ENCODE measurements at places on chromosomes 7 and 10. TPM values are rescaled to one million over a fixed set of nuclear protein-coding genes. Genes with fewer than 3 reads are reported as not detected.

MYH16 gene
- total RNA-seq = not detected

CPN1 gene
- total RNA-seq = not detected

RBM33 gene
- 41.6 TPM for total RNA-seq

NKX1-2 gene
- total RNA-seq = 0.47 TPM

CALHM3 gene
- not detected for total RNA-seq

INSYN2A gene
- total RNA-seq = 7.8 TPM

TBL2 gene
- 22.5 TPM for total RNA-seq

FOXI2 gene
- total RNA-seq = not detected

CAV2 gene
- total RNA-seq = 19.8 TPM

TAS2R41 gene
- total RNA-seq = not detected

GRB10 gene
- total RNA-seq = 58.3 TPM

CDNF gene
- 1.4 TPM for total RNA-seq

MRLN gene
- not detected for total RNA-seq

TET1 gene
- total RNA-seq = 33.5 TPM

DMBT1 gene
- total RNA-seq = 0.16 TPM

BMI1 gene
- total RNA-seq = 138 TPM

SLC29A4 gene
- total RNA-seq = 16.1 TPM

ZNF727 gene
- 0.47 TPM for total RNA-seq

NPSR1 gene
- not detected for total RNA-seq

KIF11 gene
- total RNA-seq = 7.3 TPM

CFTR gene
- total RNA-seq = 0.16 TPM

LRWD1 gene
- 39.5 TPM for total RNA-seq

DNA sequence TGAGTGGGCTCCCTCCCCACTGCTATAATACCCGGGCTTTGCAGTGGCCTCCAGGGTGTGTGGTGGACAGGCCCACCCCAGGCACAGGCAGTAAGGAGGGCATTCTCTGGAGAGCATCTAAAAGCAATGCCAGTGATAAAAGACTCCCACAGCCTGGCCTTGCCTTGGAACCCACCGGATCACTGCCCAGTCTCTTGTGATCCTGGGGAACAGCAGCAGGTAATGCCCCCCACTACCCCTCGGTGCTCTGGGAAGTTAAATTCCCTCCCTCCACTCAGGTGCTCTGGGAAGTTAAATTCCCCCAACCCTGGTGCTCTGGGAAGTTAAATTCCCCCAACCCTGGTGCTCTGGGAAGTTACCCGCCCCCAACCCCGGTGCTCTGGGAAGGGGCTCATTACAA is 565.2 kb downstream of the TCERG1L start:
- DNase-seq = no peak

GRCh38 chr10:10914144-10914543 is 103.5 kb upstream of the CELF2 start:
- DNase-seq = no peak

DNA sequence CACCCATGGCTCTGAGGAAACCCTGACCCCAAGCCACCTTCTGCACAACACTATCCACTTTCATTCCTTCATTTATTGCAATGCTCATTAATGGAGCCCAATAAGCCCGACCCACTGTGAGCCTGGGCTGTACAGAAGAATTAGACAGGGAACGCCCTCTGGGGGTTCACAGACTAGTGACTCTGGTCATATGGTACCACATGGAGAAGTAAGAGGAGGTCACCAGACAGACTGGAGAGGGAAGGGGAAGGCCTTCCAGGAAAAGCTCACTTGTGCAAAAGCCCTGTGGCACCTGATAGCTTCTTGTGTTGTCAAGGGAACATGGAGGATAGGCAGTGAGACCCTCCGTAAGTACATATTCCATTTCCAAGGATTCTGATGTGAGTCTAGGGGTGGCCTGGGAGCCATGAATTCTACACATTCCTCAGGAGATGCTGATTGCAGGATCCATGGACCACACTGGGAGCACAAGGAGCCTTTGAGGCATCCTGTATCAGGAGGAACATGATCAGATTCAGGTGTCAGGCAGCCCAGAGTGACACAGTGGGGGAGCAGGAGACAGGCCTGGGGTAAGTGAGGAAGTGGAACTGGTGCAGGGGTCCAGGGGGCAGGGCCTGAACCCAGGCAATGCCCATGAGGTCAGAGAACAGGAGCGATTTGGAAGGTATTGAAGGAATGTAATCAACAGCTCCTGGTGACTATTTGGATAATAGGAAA is 19.9 kb downstream of the TMEM72 start:
- no peak for DNase-seq

DNA sequence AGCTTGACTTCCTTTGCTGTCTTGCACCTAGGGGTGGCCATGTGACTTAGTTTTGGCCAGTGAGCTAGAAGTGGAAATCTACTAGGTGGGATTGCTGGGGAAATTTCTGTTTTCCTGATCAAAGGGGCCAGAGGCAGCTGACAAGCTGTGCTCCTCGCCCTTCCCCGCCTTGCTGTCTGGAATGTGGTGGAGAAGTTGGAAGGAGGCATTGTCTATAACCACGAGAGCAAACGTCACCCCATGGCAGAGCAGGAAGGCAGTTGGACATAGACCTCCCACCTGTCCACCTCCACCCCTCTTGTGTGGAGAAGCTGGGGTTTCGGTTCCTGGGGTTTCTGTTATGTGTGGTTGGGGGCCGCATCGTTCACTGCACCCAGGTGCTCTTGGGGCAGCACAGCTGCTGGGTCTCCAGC is 7.3 kb downstream of the SFRP5 start:
- DNase-seq = no peak

- no peak for DNase-seq
Observed at GRCh38 chr7:83996879-83997278, 197.7 kb downstream of the SEMA3A start.

- no peak for DNase-seq
Observed at GRCh38 chr10:58212622-58213021, 55.1 kb downstream of the IPMK start.

DNA sequence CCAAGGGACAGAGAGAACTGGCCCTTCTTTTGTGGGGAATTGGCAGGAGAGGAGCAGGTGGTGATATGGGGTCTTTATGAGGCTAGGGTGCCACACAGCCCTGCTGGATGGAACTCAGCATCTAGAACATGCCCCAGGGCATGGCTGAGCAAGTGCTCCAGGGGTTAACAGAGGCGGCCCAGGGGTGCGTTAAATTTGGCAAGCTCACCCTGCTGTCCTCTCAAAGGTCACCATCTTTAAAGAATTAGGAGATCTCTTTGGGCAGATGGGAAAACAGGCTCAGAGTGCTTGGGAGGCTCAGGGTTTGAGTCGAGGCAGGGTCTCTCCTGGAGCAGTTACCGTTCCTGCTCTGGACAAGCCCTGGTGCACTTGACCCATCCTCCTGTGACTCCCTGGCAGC is 21.4 kb upstream of the UNC5B start:
- no peak for DNase-seq

GRCh38 chr10:58278274-58278961 is 9.5 kb downstream of the CISD1 start:
- DNase-seq = no peak

GRCh38 chr10:44395396-44395795 is 10.5 kb upstream of the CXCL12 start:
- no peak for DNase-seq

DNA sequence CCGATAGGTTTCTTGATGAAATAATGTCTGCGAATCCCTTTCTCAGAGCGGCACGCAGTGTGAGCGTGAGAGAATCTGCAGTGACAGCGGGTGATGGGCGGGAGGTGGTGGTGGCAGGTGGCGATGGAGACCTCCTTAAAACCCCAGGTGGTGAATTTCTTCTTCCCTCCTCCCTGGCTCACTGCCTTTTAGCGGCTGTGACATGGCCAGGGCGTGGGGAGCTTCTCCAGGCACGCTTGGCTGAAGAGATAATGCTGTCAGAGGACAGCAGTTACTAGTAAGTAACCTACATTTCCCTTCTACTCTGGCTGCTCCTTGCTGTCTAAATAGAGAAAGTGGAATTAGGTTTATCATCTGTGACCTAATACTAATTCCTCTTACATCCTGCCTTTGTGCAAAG is 141.4 kb upstream of the INSYN2A start:
- no peak for DNase-seq

- no peak for DNase-seq
Observed at GRCh38 chr10:74194999-74195398, 44.0 kb downstream of the ADK start.

DNA sequence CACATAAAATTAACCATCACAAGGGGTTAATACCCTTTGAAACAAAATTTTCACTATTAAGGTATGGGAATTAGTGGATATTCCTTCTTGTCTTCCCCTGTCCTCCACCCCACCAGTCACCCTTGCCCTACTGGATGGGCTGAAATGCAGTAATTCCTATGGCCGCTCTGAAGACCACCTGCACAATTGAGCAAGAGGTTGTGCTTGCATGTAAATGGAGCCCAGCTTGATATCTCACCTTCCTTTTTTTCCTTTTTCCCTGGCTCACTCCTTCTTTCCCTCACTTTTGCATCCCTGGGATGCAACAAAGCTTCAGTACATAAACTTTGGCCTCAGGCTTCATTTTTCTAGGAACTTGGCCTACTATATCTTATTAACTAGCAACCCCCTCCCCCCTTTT is 184.6 kb downstream of the SNX10 start:
- DNase-seq = no peak

DNA sequence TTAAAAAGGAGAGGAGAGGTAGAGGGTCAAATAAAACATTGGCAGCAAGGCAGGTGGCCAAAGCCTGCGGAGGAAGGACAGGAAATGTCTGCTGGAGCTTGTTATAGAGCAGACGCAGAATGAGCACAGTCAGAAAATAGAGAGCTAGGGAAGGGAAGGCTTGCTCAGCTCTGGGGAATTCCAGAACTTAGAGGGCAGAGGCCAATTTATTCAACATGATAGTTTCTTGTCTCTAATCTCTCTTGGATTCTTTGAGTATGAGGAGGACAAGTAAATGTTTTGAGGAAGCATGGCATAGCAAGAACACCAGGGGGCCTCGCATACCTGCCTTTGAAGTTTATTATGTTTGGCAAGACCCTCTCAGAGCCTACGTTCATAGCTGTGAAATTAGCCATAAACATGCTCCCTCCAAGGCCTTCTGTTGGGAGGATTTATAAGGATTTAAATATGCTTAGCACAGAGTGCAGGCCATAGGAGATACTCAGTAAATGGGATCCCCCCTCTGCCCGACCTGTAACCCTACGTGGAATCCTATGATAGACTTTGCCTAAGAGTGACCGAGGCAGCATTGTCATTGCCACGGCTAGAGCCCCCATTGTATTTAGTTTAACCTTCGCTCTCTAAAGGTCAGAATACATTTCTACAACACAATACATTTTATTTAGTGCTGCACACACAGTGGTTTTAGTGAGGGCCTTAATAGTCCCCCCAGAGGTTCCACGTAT is 293.9 kb downstream of the CCDC3 start:
- DNase-seq = no peak

GRCh38 chr10:130560573-130560972 is 424.4 kb downstream of the GLRX3 start:
- DNase-seq = no peak

- no peak for DNase-seq
Observed at GRCh38 chr7:39459636-39460035, 106.6 kb upstream of the YAE1 start.

GRCh38 chr10:114623661-114624294 is 34.3 kb downstream of the ABLIM1 start:
- no peak for DNase-seq

DNA sequence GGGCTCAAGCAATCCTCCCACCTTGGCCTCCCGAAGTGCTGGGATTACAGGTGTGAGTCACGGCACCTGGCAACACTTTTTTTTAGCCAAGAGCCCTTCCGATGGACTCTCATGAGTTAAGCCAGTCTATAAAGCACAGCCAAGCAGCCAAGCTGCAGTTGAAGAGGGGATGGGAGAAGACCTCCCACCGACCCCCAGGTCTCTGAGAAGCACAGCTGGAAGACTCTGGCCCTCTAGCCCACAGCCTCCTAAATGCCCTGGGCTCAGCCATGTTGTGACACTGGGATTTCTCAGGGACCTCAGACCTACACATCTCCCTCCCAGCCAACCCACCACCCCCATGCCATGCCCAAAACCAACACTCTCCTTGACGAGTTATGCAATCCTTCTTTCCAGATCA is 31.1 kb downstream of the CALML3 start:
- DNase-seq = no peak

GRCh38 chr10:124562425-124563060 is 100.9 kb downstream of the LHPP start:
- no peak for DNase-seq

- no peak for DNase-seq
Observed at GRCh38 chr10:1170867-1171180, 114.6 kb downstream of the WDR37 start.

- DNase-seq = no peak
Observed at GRCh38 chr10:93143281-93143680, 69.6 kb downstream of the CYP26A1 start.

GRCh38 chr7:133300088-133300487 is 47.2 kb downstream of the EXOC4 start:
- no peak for DNase-seq

GRCh38 chr7:119514326-119514725 is 758.6 kb upstream of the KCND2 start:
- DNase-seq = no peak

GRCh38 chr10:71009126-71009525 is 120.8 kb upstream of the PCBD1 start:
- no peak for DNase-seq

Measured in occipital lobe (tissue), 3 donors.